Prostate gland (tissue), 2 donors: ENCODE measurements at places on chromosomes 1 and 21. TPM values are rescaled to one million over a fixed set of nuclear protein-coding genes. Genes with fewer than 3 reads are reported as not detected.

OR2T5 gene
- total RNA-seq = not detected

BARHL2 gene
- not detected for total RNA-seq

FLG2 gene
- 5.6 TPM for total RNA-seq

ATAD3C gene
- 9.9 TPM for total RNA-seq

LHX8 gene
- total RNA-seq = 0.74 TPM

LCE6A gene
- total RNA-seq = not detected

DNA sequence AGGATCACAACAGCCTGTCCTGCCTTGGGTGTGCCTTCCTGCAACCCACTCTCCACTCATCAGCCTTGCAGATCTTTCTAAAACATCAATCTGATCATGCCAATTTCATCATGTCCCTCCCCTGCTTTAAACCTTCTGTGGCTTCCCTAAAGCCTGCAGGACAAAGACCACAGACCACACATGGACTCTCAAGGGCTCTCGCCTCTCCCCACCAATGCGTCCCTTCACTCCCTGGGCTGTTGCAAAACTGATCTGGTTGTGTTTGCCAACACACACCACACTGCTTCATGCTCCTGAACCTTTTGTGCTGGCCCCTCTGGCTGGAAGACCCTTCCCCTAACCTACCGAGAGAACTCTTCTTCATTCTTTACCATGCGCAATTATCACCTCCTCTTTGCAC lies 72.4 kb downstream of the ITPKB start:
- H3K4me1 ChIP-seq = peaks cover 33% of the 10 kb centered on the region
- H3K27ac ChIP-seq = no peak overlapping the region
- no peaks in the 10 kb centered on the region for H3K36me3 ChIP-seq
- H3K27me3 ChIP-seq = no peaks in the 10 kb centered on the region

GRCh38 chr21:37994211-37994610 lies 78.0 kb upstream of the KCNJ6 start:
- no peak for DNase-seq
- no peaks in the 10 kb centered on the region for H3K36me3 ChIP-seq
- no peak overlapping the region for H3K27ac ChIP-seq
- H3K4me3 ChIP-seq = no peak overlapping the region
- H3K4me1 ChIP-seq = no peaks in the 10 kb centered on the region
- no peaks in the 10 kb centered on the region for H3K27me3 ChIP-seq

DNA sequence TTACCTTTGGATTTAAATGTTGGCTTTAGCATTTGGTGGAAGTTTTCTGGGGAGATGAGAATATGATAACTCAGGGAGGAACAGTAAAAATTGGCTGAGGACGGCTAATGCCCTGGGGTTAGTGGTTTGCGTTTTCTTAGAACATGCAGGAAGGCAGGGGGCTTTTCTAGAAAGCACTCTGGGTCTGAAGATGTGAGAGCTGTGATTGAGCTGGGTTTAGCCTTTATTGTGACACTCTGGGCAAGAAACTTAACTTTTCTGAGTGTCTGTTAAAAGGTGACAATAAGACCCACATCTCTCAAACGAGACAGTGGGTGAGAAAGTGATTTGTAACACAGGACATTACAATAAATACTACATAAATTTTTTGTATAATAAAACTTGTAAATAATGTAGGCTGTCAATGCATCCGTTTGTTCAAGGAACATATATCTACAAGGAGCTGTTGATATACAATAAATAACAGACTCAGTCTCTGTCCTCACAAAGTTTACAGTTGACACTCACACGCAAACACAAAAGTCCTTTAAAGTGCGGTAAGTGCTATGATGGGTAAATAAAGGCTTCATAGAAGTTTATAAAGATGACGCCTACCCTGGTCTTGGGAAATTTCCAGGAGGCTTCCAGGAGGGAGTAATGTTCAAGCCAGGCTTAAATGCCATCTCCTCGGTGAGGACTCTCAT lies 49.5 kb upstream of the MRPS6 start:
- no peaks in the 10 kb centered on the region for H3K4me1 ChIP-seq
- no peak overlapping the region for H3K27ac ChIP-seq
- no peaks in the 10 kb centered on the region for H3K27me3 ChIP-seq

- no peaks in the 10 kb centered on the region for H3K4me1 ChIP-seq
- H3K36me3 ChIP-seq = no peaks in the 10 kb centered on the region
- H3K27me3 ChIP-seq = no peaks in the 10 kb centered on the region
- H3K4me3 ChIP-seq = no peak overlapping the region
Measured at GRCh38 chr1:15703562-15703961, 19.4 kb downstream of the PLEKHM2 start.

DNA sequence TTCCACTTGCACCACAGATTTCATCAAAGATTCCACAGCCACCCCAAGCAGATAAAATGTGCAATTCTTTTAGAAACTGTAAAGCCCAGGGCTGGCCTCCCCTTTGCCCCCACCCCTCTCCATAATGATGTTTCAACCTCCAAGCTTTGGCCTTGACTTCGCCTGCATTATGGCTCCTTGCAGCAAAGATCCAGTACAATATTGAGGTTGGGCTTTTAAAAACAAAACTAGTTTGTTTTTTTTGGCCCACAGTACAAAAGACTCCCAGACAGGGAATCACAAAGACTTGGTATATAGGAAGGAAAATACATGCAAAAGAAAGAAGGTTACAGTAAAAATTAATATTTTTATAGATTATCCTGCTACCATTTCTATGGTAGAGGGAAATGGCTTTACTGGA lies 356.5 kb upstream of the PTBP2 start:
- no peaks in the 10 kb centered on the region for H3K36me3 ChIP-seq
- no peak overlapping the region for H3K27ac ChIP-seq
- no peak overlapping the region for H3K4me3 ChIP-seq
- no peaks in the 10 kb centered on the region for H3K27me3 ChIP-seq

- no peak overlapping the region for H3K27ac ChIP-seq
- H3K4me3 ChIP-seq = no peak overlapping the region
- no peaks in the 10 kb centered on the region for H3K36me3 ChIP-seq
- no peak for DNase-seq
Measured at GRCh38 chr1:109578947-109579443, 30.6 kb downstream of the GNAI3 start.

DNA sequence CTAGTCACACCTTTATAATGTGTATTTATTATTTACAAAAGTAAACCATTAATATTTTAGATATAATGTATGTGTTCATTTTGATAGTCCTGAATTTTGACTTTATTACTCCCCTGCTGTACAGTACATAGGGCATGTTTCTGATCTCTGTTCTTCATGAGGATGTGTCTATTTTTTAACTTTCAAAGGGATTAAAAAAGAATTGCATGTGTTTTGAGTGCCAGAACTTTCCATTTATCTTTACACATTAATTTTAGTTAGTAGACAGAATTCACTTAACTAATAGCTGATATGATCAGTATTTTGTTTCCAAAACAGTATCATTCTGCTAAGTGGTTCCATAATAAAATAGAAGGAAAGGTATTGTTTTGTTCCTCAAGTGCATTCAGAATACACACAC lies 3.1 kb downstream of the PBX1 start:
- H3K4me3 ChIP-seq = peak overlapping the region; percentile 66
- H3K36me3 ChIP-seq = no peaks in the 10 kb centered on the region
- H3K27ac ChIP-seq = peak overlapping the region; percentile 90
- H3K4me1 ChIP-seq = no peaks in the 10 kb centered on the region
- DNase-seq = no peak
- no peaks in the 10 kb centered on the region for H3K27me3 ChIP-seq

DNA sequence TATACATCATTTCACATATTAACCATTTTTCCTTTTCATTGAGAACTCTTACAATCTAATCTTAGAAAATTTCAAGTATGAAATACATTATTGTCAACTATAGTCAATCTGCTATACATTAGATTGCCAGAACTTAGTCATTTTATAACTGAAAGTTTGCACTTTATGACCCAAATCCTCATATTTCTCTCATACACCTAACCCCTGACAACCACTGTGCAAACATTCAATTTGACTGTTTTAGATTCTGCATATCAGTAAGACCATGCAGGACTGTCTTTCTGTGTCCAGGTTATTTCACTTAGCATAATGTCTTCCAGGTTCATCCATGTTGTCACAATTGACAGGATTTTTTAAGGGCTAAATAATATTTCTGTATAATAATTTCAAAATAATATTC lies 1299.0 kb upstream of the B3GALT2 start:
- H3K27ac ChIP-seq = no peak overlapping the region
- H3K4me1 ChIP-seq = no peaks in the 10 kb centered on the region
- H3K27me3 ChIP-seq = no peaks in the 10 kb centered on the region
- H3K4me3 ChIP-seq = no peak overlapping the region
- no peaks in the 10 kb centered on the region for H3K36me3 ChIP-seq

DNA sequence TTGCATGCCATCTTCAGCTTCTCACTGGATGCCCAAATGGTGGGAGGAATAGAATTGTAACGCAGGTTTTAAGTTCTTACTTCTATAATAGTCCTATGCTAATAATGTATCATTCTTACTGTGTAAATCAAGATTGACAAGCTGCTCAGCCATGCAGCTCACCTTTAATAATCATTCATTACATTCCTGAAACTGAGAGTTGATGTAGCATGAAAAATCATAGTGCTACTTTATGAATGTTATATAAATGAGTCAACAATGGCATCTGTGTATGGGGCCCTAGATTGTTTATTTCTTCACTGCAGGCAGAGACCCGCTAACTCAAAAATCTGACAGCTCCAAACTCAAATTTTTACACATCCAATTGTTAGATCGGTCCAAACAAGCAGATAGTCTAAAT lies 34.4 kb downstream of the FH start:
- H3K4me1 ChIP-seq = no peaks in the 10 kb centered on the region
- no peak overlapping the region for H3K4me3 ChIP-seq
- no peaks in the 10 kb centered on the region for H3K36me3 ChIP-seq
- DNase-seq = no peak
- no peak overlapping the region for H3K27ac ChIP-seq
- no peaks in the 10 kb centered on the region for H3K27me3 ChIP-seq

DNA sequence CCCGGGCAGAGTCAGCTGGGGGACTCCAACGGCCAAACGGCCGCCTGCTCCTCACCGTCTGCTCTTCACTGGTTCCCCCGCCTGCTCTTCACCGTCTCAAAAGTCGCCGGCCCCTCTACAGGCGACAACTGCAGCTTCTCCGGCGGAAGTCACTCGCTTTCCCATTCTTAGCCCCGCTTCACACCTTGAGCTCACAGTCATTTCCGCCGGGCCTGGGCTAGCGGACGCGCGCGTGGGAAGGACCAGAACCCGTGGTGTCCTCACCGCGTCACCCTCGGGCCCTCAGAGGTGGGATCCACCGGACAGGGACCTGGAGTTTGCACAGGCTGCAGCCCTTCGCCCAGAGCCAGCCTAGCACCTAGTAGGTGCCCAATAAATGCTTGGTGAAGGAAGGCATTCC lies 27.9 kb upstream of the HJV start:
- no peak for DNase-seq
- no peaks in the 10 kb centered on the region for H3K27me3 ChIP-seq
- H3K27ac ChIP-seq = no peak overlapping the region
- no peaks in the 10 kb centered on the region for H3K36me3 ChIP-seq
- H3K4me1 ChIP-seq = no peaks in the 10 kb centered on the region

- H3K36me3 ChIP-seq = no peaks in the 10 kb centered on the region
- H3K4me3 ChIP-seq = peak overlapping the region; percentile 96
- no peaks in the 10 kb centered on the region for H3K27me3 ChIP-seq
- no peaks in the 10 kb centered on the region for H3K4me1 ChIP-seq
Measured at GRCh38 chr1:235865565-235866204, 1.0 kb downstream of the LYST start.

GRCh38 chr1:100443811-100444571 lies 91.7 kb downstream of the CDC14A start:
- no peaks in the 10 kb centered on the region for H3K4me1 ChIP-seq
- no peaks in the 10 kb centered on the region for H3K27me3 ChIP-seq
- no peaks in the 10 kb centered on the region for H3K36me3 ChIP-seq
- DNase-seq = no peak
- peak overlapping the region; percentile 51 for H3K27ac ChIP-seq
